ENCODE measurements at places on chromosomes 16 and 17.

DNA sequence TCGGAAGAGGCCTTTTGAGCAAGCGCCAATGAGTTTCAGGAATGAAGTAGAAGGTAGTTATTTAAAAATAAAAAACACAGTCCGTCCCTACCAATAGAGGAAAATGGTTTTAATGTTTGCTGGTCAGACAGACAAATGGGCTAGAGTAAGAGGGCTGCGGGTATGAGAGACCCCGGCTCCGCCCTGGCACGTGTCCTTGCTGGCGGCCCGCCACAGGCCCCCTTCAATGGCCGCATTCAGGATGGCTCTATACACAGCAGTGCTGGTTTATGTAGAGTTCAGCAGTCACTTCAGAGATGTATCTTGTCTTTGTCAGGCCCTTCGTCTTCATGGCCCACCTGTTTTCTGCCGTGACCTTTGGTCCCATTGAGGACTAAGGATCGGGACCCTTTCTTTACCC lies 87.3 kb downstream of the CRISPLD2 start:
- no peaks in the 10 kb centered on the region for H3K36me3 ChIP-seq
- no peaks in the 10 kb centered on the region for H3K4me1 ChIP-seq
- H3K27me3 ChIP-seq: no peaks in the 10 kb centered on the region
- DNase-seq: no peak
- H3K4me3 ChIP-seq: no peak overlapping the region

DNA sequence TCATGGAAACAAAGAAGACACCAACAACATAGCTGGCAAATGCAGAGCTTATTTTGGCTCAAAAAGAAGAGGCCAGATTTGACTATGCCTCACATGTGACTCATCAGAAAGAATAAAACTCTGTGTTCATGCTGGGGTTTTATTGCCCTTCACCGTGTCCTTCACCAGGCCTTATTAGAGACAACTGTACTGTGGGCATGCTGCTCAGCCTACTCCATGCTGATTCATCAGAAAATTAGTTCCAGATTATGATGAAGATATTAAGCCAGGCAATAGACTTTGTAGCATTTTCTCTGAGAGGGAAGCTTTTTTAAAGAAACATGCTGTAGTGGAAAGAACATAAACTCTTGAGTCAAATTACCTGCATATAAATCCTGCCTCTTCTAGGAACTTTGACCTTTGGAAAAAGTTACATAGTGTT lies 89.8 kb downstream of the CYB561 start:
- H3K4me3 ChIP-seq: no peak overlapping the region
- H3K36me3 ChIP-seq: no peaks in the 10 kb centered on the region
- H3K27ac ChIP-seq: peak overlapping the region; percentile 81
- peak; percentile 90 for DNase-seq
- H3K27me3 ChIP-seq: no peaks in the 10 kb centered on the region

GRCh38 chr17:82418001-82418986 lies at the start of the genes HEXD and OGFOD3:
Gene HEXD (plus strand): TSS chr17:82418347. CDS start chr17:82419800, 1,453 bp downstream.
Gene OGFOD3 (minus strand): TSS chr17:82418586. CDS start chr17:82418485, 101 bp downstream.
- H3K27me3 ChIP-seq: no peaks in the 10 kb centered on the region
- H3K36me3 ChIP-seq: no peaks in the 10 kb centered on the region
- H3K4me1 ChIP-seq: peaks cover 7% of the 10 kb centered on the region
- peak; percentile 52 for DNase-seq
- peak within 1 kb of the TSS; percentile 86 for H3K4me3 ChIP-seq

DNA sequence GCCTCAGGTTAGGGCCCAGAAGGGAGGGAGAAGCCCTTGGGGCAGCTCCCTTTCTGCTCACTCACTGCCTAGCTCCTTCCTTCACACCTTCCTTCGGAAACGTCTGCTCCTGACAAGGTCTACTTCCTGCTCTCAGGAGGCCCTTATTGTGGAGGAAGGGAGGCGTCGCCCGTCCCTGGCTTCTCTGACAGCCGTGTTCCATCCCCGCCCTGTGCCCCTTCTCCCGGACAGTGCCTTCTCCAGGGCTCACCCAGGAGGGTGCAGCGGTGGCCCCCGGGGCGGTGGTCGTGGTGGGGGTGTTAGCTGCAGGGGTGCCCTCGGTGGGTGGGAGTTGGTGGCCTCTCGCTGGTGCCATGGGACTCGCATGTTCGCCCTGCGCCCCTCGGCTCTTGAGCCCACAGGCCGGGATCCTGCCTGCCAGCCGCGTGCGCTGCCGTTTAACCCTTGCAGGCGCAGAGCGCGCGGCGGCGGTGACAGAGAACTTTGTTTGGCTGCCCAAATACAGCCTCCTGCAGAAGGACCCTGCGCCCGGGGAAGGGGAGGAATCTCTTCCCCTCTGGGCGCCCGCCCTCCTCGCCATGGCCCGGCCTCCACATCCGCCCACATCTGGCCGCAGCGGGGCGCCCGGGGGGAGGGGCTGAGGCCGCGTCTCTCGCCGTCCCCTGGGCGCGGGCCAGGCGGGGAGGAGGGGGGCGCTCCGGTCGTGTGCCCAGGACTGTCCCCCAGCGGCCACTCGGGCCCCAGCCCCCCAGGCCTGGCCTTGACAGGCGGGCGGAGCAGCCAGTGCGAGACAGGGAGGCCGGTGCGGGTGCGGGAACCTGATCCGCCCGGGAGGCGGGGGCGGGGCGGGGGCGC lies 231.9 kb downstream of the SEC14L1 start:
- peak overlapping the region; percentile 53 for H3K4me3 ChIP-seq
- peak overlapping the region; percentile 62 for H3K27ac ChIP-seq
- H3K4me1 ChIP-seq: peaks cover 51% of the 10 kb centered on the region
- H3K27me3 ChIP-seq: no peaks in the 10 kb centered on the region

- H3K4me3 ChIP-seq: no peak overlapping the region
- no peaks in the 10 kb centered on the region for H3K4me1 ChIP-seq
- DNase-seq: no peak
- H3K27me3 ChIP-seq: no peaks in the 10 kb centered on the region
- H3K27ac ChIP-seq: no peak overlapping the region
- no peaks in the 10 kb centered on the region for H3K36me3 ChIP-seq
These were observed 887.7 kb downstream of the CDH11 start for GRCh38 chr16:64234200-64234599.

DNA sequence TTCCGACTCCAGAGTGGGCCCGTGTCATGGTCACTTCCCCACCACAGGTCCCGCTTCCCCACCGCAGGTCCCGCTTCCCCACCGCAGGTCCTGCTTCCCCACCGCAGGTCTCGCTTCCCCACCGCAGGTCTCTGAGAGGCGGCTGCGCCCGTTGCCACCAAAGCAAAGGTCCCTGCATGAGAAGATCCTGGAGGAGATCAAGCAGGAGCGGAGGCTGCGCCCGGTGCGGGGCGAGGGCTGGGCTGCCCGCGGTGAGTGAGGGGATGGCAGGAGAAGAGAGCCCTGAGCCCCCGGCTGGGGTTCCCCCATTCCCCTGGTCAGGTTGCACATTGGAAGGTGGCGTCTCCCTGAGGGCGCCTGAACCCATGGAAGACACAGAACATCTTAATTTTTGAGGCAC lies 17.4 kb upstream of the TCF25 start:
- no peak overlapping the region for H3K27ac ChIP-seq
- H3K36me3 ChIP-seq: no peaks in the 10 kb centered on the region
- H3K4me1 ChIP-seq: no peaks in the 10 kb centered on the region
- no peak for DNase-seq
- no peak overlapping the region for H3K4me3 ChIP-seq

DNA sequence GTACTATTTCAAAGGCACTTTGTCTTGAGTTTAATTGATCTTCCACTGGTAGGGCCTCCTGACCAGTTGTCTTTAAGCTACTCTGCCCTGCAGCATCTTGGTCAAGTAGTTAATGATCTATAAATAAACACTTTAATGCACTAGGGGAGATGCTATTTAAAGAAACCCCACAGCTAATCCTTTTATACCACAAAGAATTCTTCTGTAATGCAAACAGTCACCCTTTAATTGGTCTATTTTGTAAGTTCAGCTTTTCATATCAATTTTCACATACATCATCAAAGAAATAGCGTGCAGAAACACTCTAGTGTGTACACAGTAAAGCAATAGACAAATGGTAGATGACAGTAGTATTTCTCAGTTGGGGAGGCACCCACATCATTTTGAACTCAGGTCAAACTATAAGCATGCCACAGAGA lies 70.3 kb downstream of the PMP22 start:
- no peaks in the 10 kb centered on the region for H3K36me3 ChIP-seq
- DNase-seq: peak; percentile 11
- no peaks in the 10 kb centered on the region for H3K4me1 ChIP-seq

DNA sequence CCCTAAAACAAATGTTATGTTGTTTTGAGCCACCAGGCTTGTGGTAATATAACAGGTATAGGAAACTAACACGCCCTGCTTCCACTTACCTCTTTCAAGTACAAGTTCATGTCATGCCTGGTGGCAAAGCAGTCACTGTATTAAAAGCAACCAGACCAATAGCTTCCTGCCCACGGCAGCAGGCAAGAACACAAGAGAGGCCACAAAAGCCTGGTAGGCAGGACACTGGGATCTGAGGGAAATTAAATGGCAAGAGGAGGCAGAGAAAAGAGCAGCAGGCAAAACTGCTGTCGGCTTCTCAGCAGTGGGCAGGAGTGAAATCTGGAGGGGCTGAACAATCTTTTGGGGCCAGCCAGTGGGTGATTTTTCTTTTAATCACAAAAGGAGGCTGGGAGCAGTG lies 2.2 kb downstream of the CYTH1 start:
- no peak overlapping the region for H3K4me3 ChIP-seq
- DNase-seq: no peak
- no peaks in the 10 kb centered on the region for H3K36me3 ChIP-seq
- no peaks in the 10 kb centered on the region for H3K4me1 ChIP-seq

DNA sequence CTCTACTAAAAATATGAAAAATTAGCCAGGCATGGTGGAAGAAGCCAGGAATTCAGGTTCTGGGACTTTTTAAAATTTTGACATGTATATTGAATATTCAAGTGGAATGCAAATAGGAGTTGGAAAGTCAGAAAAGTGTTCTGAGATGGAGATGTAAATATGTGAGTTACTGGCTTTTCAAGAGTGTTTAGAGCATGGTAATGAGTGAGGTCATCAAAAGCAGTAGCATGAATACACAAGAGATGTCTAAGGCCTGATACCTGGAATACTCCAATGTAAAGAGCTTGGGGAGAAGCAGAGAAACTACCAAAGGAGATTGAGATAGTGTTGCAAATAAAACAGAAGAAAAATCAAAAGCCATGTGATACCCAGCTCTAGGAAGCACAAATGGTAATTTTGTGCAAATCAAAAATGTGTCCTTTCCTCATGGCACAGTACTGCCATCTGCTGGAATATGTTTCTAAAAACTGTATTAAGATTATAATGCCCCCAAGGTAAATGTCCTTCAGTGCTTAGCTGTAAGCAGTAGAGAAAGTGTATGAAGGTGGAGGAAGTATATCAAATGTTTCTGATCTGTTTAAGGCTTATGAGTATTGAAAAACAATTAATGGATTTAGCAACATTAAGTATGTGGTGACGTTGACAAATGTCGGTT lies 908.4 kb downstream of the KCNJ18 start:
- H3K36me3 ChIP-seq: no peaks in the 10 kb centered on the region
- no peak for DNase-seq
- H3K4me1 ChIP-seq: no peaks in the 10 kb centered on the region
- no peak overlapping the region for H3K27ac ChIP-seq
- no peaks in the 10 kb centered on the region for H3K27me3 ChIP-seq
- no peak overlapping the region for H3K4me3 ChIP-seq

DNA sequence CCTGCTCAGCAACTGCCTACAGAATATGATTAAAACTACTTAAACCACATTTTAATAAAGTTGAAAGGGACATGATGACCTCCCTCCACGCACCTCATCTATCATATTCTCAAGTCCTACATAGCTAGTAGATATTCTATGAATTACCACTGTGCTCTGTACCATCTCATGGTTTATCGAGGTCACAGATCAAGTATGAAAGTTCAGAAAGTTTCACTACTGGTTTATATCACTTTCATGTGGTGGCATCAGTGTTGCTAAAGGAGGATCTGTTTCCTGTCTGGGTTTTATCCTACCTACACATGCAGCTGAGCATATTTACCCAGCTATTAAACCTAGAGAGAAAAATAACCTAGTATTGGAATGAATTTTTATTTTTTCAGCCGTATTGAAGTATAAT lies 214.9 kb upstream of the MON1B start:
- DNase-seq: no peak
- no peaks in the 10 kb centered on the region for H3K27me3 ChIP-seq
- H3K4me3 ChIP-seq: no peak overlapping the region
- no peaks in the 10 kb centered on the region for H3K36me3 ChIP-seq

DNA sequence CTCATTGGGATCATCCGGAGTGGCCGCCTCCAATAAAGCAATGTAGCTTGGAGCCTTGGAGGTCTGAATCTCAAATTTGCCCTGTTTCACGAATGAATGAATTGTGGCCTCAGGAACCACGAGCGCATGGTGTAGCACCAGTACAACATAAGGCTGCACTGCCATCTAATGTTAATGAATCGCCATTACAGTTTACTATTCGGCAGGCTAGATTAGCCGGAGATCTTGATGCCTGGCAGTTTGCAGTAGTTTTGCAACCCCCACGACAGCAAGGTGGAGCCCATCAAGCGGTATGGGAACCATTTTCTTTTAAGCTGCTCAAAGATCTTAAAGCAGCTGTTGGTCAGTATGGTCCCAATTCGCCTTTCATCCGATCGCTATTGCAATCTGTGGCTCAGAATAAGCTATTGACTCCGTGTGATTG lies 18.8 kb downstream of the ALOX15B start:
- no peak overlapping the region for H3K4me3 ChIP-seq
- peaks cover 9% of the 10 kb centered on the region for H3K4me1 ChIP-seq
- peak; percentile 53 for DNase-seq
- no peak overlapping the region for H3K27ac ChIP-seq
- peaks cover 44% of the 10 kb centered on the region for H3K27me3 ChIP-seq

DNA sequence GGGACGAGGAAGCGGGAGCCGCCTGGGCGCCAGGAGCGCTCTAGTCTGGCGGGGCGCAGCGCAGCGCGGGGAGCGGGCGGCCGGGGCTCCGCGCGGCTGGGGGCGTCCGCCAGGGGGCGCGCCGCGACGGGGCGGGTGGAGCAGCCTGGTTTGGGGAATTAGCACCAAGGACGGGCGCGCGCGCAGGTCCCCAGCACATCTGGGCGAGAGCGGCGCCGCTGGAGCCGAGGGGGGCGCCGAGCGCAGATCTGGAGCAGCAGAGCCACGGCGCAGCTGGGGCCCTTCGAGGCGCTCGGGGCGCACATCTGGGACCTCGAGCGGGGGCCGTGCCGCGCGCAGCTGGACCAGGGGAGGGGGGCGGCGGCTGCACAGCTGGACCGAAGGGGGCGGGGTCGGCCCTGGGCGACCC lies at the start of gene NXPH3:
Gene NXPH3, plus strand, starts transcription at position 193 of the 409 bp plus-strand sequence. CDS start 349 bp downstream, outside the sequence.
- H3K4me1 ChIP-seq: peaks cover 10% of the 10 kb centered on the region
- DNase-seq: no peak
- no peak within 1 kb of the TSS for H3K27ac ChIP-seq
- peaks cover 48% of the 10 kb centered on the region for H3K27me3 ChIP-seq
- H3K4me3 ChIP-seq: peak within 1 kb of the TSS; percentile 61
